ENCODE measurements at places on chromosomes 13 and 19.

- DNase-seq: no peak
Measured at GRCh38 chr19:7670150-7670783, 1.4 kb downstream of the RETN start.

GRCh38 chr19:43847884-43848283, 20.8 kb downstream of the ZNF283 start:
- no peak for DNase-seq

DNA sequence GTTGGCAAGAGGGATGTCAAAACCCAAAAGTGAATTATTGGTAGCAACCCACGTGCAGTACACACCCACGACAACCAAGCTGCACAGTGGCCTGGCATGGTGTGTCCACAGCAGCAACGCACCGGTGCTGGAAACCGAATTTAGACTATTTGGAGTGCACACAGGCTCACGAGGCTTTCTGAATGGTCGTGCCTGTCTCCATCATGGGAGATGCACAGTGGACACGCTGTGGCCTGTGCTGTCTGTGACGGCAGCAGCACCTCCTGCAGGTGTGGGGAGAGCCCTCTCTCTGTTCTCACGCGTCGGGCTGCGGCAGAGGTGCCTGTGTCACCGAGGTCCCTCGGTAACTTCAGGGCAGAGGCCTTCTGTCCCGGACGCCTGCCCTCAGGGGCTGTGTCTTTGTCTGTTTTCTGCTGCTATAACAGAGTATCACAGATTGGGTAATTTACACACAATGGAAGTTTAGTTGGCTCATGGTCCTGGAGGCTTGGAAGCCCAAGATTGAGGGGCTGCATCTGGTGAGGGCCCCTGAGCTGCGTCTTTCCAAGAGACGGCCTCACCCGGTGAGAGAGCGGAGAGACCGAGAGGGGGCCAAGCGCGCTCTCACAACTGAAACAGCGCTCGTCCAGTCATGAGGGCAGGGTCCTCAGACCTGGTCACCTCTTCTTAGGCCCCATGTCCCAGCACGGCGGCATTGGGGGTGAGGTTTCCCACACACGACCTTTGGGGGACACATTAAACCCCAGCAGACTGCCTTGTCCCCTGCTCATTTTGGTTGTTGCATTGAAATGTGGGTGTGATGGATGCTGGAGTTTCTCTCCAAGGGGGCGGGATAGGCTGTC, 9.1 kb upstream of the MCF2L start:
- no peak for DNase-seq

DNA sequence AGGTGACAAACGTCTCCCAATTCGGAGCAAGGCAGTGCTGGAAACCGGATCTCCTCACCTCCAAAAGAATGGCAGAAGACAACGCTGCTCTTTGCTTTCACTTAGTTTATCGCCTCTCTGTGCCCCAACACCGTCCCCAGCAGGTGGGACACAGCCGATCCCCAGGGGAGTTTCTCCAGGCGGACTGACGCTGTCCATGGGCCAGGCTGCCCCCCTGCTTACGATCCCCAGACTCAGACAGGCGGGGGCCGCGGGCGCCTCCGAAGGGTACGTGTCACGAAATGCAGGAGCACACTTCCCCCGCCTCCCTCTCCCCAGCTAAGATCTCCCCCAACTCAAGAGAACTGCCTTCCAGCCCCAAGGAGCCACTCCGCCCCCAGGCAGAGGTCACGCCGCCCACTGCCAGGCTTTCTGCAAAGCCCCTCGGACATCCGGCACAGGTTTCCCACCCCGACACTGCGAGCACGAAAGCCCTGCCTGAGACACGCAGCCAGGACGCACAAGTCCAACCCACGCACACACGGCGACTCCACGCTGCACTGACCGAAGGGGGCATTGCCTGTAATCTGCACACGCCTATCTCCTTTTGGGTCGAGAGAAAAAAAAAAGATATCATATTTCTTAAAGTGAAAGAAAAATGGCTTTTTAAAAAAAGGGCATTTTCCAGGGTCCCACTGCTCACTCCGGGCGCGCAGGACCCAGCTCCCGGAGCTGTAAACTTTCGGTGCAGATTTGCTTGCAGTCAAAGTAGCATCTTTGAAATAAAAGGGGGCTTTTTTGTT, 2.0 kb downstream of the SPRY2 start:
- DNase-seq: peak; percentile 17

DNA sequence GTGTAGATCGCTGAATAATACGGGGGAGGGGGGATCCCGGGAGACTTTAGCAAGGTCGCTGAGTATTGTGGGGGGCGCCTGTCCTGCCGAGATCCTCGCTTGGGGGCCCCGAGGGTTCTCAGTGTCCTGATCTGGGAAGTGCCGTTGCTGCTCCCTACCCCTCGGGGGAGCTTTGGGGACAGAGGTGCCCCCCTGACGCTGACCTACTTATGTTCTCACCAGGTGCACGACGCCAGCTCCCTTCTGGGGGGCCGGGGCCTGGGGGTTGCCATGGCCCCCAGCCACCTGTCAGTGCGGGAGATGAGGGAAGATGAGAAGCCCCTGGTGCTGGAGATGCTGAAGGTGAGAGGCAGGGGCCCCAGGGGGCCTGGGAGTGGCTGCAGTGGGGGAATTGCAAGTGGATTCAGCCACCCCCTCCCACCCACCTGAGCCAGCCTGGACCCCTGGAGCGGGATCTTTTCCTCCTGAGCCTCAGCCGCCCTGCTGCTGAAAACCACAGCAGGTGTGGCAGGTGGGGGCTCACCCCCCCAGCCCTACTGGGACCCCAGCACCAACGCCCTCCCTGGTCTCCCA, 537 bp downstream of the NAT14 start:
- DNase-seq: no peak

DNA sequence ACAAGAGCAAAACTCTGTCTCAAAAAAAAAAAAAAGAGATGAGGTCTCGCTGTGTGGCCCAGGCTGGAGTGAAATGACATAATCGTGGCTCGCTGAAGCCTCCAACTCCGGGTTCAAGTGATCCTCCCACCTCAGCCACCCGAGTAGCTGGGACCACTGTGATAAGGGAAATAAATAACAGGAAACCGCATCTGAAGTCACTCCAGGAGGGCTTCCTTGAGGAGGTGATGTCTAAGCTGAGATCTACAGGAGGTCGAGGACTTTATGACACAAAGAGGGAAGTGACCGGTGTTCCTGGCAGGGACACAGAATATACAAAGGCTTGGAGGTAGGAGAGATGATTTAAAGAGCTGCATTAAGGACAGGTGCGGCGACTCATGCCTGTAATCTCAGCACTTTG, 8.9 kb upstream of the NR2F6 start:
- no peak for DNase-seq

DNA sequence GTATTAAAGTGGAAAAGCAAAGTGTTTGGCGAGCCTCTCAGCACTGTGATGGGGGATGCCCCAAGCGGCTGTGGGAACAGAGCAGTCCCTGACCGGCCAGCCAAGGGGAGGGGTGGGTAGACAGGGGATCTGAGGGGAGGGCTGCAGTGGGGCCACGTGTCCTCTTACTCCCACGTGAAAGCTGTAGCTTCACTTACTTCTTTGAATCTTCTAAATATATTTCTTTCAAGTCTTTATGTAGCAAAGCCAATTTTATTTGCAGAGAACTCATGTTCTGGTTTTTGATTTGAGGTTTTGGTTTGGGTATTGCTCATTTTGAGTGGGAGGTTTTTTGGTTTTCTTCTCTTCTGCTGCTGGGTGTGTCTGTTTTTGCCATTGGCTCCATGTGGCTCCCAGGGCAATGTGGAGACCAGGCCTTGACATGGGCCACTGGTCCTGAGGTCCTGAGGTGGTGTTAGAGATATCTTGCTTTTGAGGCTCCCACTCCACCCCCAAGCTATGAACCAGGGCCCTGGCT, 17.7 kb upstream of the OVOL3 start:
- DNase-seq: peak; percentile 36

GRCh38 chr19:42596391-42597072, 1.8 kb upstream of the CEACAM8 start:
- DNase-seq: peak; percentile 55

DNA sequence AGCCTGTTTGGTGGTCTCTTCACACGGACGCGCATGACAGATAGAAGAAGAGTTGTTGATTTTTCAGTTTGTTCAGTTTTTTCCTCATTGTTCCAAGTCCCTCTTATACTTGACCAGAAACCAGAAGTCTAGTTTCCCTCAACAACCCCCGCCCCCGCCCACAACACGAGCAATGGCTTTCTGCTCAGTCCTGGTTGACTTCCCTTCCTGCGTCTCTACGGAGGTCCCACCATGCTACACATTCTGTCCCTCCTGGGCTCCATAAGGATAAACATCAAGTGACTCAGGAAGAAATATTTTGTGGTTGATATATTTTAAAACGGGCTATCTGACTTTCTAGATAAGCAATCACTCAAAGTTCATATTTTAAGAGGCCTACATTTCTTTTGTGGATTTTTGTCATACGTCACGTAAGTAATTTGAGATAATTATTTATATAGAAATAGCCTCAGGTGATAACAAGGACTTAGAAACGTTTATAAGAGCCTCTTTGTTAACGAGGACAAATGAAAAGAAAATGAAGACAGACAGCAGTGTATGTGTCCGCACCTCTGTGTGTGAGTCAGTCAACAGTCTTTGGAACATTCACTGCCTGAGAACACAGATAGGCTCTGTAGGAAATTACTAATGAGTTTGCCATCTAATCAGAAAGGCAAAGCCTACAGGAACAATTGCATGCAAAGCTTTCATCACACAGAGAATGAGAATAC, 214.4 kb downstream of the RAP2A start:
- DNase-seq: no peak

GRCh38 chr19:17340302-17340870, 3.0 kb downstream of the GTPBP3 start:
- no peak for DNase-seq

DNA sequence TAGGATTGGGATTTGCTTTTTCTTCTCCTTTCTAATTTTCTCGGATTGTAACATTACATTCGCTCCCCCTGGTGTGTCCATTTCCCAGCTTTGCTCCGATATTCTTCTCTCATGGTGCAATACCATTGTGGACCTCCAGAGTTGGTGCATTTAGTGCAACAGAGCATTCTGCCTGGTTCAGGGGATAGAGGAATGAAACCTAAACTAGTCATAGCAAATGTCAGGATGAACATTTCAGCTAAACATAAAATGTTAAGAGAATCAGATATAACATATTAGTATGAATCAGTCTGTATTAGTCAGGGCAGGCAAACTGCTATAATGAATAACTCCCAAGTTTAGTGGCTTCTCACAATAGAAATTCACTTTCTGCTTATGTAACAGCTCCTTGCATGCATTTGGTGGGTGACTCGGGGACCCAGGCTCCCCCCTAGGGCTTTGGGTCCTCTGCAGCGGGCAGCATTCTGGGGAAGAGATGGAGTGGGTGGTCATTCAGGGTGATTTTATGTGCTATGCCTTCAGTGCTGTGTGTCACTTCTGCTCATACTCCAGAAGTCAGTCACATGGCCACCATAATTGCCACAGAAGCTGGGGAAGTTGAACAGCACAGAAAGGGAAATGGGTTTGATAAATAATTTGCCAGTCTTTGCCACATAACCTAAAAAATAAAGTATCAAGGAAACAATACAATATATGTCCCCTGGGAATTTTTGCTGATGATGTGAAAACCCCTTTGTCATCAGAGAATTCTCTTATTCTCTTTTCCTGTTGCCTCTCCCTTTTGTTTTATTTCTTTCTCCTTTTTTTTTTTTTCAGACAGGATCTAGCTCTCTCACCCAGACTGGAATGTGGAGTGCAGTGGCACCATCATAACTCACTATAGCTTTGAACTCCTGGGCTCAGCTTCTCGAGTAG, 111.0 kb downstream of the HSPH1 start:
- no peak for DNase-seq

GRCh38 chr13:104355041-104355670, 1288.9 kb upstream of the SLC10A2 start:
- DNase-seq: no peak

DNA sequence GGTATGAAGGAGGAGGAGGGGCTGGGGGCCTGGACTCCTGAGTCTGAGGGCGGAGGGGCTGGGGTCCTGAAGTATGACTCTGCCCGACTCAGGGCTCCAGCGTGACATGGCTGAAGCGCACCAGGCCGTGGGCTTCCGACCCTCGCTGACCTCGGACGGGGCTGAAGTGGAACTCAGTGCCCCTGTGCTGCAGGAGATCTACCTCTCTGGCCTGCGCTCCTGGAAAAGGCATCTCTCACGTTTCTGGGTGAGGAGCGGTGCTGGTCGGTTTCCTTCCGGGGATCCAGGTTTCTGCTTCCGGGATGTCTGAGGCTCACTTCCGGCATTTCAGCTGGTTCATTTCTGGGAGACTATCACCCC, 1.2 kb downstream of the CPT1C start:
- no peak for DNase-seq

- DNase-seq: no peak
Measured at GRCh38 chr13:106089261-106089980, 446.0 kb downstream of the EFNB2 start.

DNA sequence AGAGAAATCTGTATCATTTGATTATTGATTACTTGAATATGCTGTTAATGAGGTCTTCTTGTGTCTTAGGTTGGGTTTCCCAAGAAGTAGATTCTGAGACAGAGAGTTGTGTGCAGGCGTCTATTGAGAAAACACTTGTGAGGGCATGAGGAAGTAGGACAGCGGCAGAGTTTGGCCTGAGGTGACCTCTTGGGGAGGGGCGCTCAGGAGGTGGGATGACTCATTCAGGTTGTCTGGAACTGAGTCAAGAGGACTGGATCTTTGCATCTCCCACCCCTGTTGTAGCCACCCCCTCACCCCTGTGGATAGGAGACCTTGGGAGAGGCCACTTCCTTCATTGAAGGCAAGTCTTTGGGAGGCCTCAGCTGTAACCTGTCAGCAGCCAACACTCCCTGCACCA, 35.2 kb upstream of the WDFY2 start:
- DNase-seq: no peak

- no peak for DNase-seq
Measured at GRCh38 chr19:7544626-7545025, 9.1 kb downstream of the PNPLA6 start.

- DNase-seq: no peak
Measured at GRCh38 chr19:12982648-12983047, 12.6 kb upstream of the NFIX start.

GRCh38 chr19:56829596-56829995, 10.9 kb downstream of the PEG3 start:
- no peak for DNase-seq

DNA sequence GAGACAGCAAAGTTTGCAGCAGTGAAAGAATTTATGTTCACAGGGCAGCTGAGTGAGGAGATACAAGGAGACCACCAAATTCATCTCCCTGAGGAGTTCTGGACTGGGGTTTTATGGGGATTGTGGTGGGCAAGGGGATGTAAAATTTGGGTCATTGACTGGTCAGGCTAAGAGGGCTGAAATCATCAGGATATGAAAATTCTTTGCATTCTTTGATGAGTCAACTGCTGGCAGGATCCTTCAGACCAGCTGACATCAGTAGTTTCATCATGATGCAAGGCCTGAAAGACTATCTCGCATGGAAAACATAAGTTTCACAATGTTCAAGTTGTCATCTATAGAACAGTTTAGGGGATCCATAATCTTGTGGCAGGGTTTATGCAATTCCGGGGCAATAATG, 869.5 kb upstream of the PCDH9 start:
- no peak for DNase-seq

DNA sequence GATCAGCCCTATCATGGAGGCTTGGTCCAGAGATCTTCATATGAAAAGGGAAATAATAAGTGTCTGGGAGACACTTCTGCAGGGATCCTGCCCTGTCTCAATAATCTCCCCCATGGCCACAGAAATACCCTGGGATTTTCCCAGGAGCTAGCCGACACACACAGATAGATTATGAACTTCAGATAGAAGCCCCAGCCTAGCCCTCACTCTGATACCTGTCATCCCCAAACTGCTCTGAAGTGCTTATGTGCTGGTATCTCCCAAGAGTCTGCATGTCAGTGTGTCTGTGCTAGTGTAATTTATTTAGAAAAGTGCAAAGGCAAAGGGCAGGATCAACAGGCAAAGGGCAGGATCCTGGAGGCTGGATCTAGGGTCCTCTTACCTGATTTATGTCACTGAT, 38.7 kb upstream of the ZNF766 start:
- no peak for DNase-seq
